Heart left ventricle (tissue), 16 donors: ENCODE measurements at places on chromosomes 12 and 14.

DNA sequence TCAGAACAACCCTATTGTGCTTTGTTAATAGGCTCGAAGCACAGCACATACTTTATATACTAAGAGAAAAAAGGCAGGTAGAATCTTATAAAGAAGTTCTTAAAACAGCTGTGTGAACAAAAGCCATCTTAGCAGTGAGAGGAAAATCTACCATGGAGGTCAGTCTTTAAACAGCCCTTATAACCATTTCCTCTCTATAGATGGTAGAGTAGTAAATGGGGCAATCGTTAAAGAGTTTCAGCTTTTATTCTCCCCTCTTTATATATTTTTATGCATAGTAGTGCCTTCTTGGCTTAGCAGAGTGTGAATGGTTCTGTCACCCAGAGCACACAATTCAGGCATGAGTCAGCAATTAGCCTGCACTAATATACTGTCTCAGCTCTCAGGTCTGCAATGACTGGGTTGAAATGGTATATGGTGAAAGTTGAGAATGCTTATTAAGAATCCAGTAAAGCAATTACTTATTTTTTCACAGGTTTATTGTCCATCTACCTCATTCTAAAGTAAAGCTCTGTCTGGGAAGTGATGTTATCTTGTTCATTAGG is 305.0 kb downstream of the NELL2 start:
- DNase-seq: no peak

DNA sequence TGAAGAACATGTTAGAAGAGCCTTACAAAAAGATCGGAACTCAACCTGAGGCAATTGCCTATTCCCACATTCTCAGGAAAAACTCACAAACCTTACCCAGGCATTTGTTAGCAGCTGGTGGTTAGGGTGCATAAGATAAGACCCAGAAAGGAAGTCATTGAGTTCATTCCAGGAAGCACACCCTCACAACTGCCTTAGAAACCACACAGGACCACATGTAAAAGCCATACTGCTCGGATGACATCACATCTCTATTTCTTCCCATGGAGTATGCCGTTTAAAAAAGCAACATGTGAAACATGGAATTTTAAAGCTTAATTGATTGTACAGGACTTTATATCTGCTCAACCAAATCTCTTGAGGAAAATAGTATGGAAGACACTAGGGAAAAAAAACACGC is 411.2 kb downstream of the DAD1 start:
- no peak for DNase-seq

- DNase-seq: no peak
These were observed 43.9 kb upstream of the CHPT1 start for GRCh38 chr12:101653503-101653902.

- DNase-seq: peak; percentile 16
These were observed 351.7 kb downstream of the TMEM121 start for GRCh38 chr14:105878125-105878524.

DNA sequence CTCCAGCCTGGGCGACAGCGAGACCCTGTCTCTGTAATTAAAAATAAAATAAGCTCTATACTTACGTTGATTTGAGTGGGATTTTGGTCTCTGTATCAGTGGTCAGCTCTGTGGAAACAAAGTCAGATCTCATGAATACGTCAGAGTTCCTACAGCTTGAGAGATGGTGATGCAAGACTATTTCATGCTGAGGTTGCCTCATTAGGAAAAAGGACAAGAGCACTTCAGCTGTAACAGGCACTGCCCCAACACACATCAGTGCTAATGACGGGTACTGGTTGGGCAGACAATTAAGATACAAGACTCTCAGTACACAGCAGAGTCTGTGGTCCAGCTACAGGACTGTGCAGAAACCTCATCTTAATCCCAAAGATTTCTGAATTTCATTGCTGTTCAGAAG is 246.4 kb upstream of the AMIGO2 start:
- DNase-seq: no peak

GRCh38 chr12:1797991-1798640 is 22.2 kb upstream of the LRTM2 start:
- peak; percentile 15 for DNase-seq

DNA sequence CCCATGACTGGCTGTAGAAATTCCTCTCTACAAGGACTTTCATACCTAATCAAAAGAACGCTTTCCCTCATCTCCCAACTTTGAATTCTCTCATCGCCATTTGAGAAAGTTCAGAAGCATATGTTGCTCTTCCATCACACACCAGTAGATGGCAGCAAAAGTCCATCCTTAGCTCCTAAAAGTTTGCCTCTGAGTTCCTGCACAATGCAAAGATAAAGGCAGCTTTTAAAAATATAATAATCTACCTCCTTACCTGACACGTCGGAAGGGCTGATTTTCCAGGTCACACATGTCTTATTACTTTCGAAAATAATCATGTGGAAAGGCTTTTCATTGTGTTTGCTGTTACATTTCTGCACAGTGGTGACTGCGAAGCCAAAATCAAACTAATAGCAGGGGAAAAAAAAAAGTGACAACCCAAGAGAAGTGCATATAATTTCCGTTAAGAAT is 456.7 kb upstream of the SEL1L start:
- peak; percentile 18 for DNase-seq
